ENCODE measurements at places on chromosomes 16 and 17. TPM values are rescaled to one million over a fixed set of nuclear protein-coding genes. Genes with fewer than 3 reads are reported as not detected.

Gene TTC19
- total RNA-seq = 27.4 TPM

Gene OR2C1
- not detected for total RNA-seq

Gene TBC1D28
- total RNA-seq = not detected

Gene CES5A
- not detected for total RNA-seq

Gene IL17C
- 0.43 TPM for total RNA-seq

Gene MRPS34
- total RNA-seq = 276 TPM

Gene MYH8
- not detected for total RNA-seq

Gene SIRT7
- 17.6 TPM for total RNA-seq

Gene UBB
- 707 TPM for total RNA-seq

Gene MKS1
- total RNA-seq = 15.3 TPM

Gene CCDC40
- 13.7 TPM for total RNA-seq

Gene SLC46A1
- total RNA-seq = 44.7 TPM

Gene FAM222B
- 8.0 TPM for total RNA-seq

Gene ACSM2A
- total RNA-seq = not detected

Gene HOXB4
- 0.78 TPM for total RNA-seq

Gene CNGB1
- not detected for total RNA-seq

Gene TBC1D3B
- total RNA-seq = not detected

Gene SYT17
- 0.12 TPM for total RNA-seq

Gene NEURL4
- 21.4 TPM for total RNA-seq

Gene KLHL36
- 35.2 TPM for total RNA-seq

Gene GRB7
- total RNA-seq = 1.7 TPM

Gene NUDT7
- total RNA-seq = 6.0 TPM

Gene GPR142
- total RNA-seq = not detected

Gene CDC42EP4
- total RNA-seq = 79.4 TPM

Gene METTL22
- 19.8 TPM for total RNA-seq

Gene TBC1D3E
- not detected for total RNA-seq

Gene NOD2
- not detected for total RNA-seq

Gene IKZF3
- not detected for total RNA-seq

Gene ORC6
- total RNA-seq = 88.2 TPM

Gene CLDN9
- total RNA-seq = not detected

Gene SLC5A10
- total RNA-seq = not detected

Gene RMI2
- total RNA-seq = 67.3 TPM

Gene SNAI3
- total RNA-seq = 0.88 TPM

Gene NT5M
- 3.8 TPM for total RNA-seq

Gene EPOP
- 50.5 TPM for total RNA-seq

Gene SYNGR3
- total RNA-seq = 30.5 TPM

Gene ZNF385C
- total RNA-seq = 1.8 TPM

Gene CCL4
- total RNA-seq = not detected

Gene NEUROD2
- total RNA-seq = not detected

Gene TP53TG3F
- total RNA-seq = not detected

Gene RHBDL1
- total RNA-seq = 1.5 TPM

Gene HOXB7
- 12.8 TPM for total RNA-seq

Gene SLC4A1
- total RNA-seq = not detected

Gene IL34
- 3.4 TPM for total RNA-seq

Gene C16orf96
- total RNA-seq = not detected

Gene RASL10B
- total RNA-seq = 19.5 TPM

Gene KRT12
- total RNA-seq = not detected

Gene MEIOB
- total RNA-seq = 105 TPM

Gene KRT25
- total RNA-seq = not detected

Gene ADAM11
- total RNA-seq = 16.4 TPM

Gene MC1R
- total RNA-seq = 20.1 TPM

Gene ABCC12
- not detected for total RNA-seq

Gene SCARF1
- 3.4 TPM for total RNA-seq

Gene GSPT1
- 22.8 TPM for total RNA-seq

Gene TMEM92
- total RNA-seq = 1.2 TPM
